HT1080 (cell line): ENCODE measurements at places on chromosomes 11 and 22. TPM values are rescaled to one million over a fixed set of nuclear protein-coding genes. Genes with fewer than 3 reads are reported as not detected.

The ARHGEF17 gene
- 8.2 and 8.8 TPM in 2 replicates for total RNA-seq

The DBX1 gene
- not detected in 2 replicates for total RNA-seq

The GAL3ST1 gene
- not detected in 2 replicates for total RNA-seq

The KDM4E gene
- not detected in 2 replicates for total RNA-seq

The RAG1 gene
- 0.17 and 0.19 TPM in 2 replicates for total RNA-seq

The PTDSS2 gene
- total RNA-seq = 24.7 and 29.7 TPM in 2 replicates

The MTA2 gene
- 179 and 193 TPM in 2 replicates for total RNA-seq

The TMEM80 gene
- total RNA-seq = 23.6 and 27.9 TPM in 2 replicates

The POU2AF1 gene
- total RNA-seq = not detected in 2 replicates

The ZFTA gene
- 14.9 and 18.6 TPM in 2 replicates for total RNA-seq

The AQP11 gene
- 0.43 and 0.48 TPM in 2 replicates for total RNA-seq

The FKBP2 gene
- total RNA-seq = 103 and 111 TPM in 2 replicates

The KRTAP5-8 gene
- total RNA-seq = not detected in 2 replicates

The LRRC51 gene
- total RNA-seq = 10.8 and 11.1 TPM in 2 replicates

The PIWIL4 gene
- total RNA-seq = 0.03 and 0.43 TPM in 2 replicates

The TEAD1 gene
- 60.5 and 74.3 TPM in 2 replicates for total RNA-seq

The VSIG2 gene
- total RNA-seq = not detected in 2 replicates

The RTN4R gene
- 2.7 and 4.9 TPM in 2 replicates for total RNA-seq

The MS4A6E gene
- not detected in 2 replicates for total RNA-seq

The ARSA gene
- total RNA-seq = 11.0 and 11.3 TPM in 2 replicates

The MPST gene
- 127 and 145 TPM in 2 replicates for total RNA-seq

The EXPH5 gene
- total RNA-seq = 1.2 and 1.7 TPM in 2 replicates

The YDJC gene
- total RNA-seq = 77.4 and 81.9 TPM in 2 replicates

The TMPRSS6 gene
- 0.11 TPM in 1 of 2 replicates, not detected in the other for total RNA-seq

The DRICH1 gene
- total RNA-seq = 0.18 TPM in 1 of 2 replicates, not detected in the other

The NXPE2 gene
- not detected in 2 replicates for total RNA-seq

The JAML gene
- not detected in 2 replicates for total RNA-seq

The MPPED1 gene
- total RNA-seq = not detected in 2 replicates

The FGF19 gene
- not detected in 2 replicates for total RNA-seq

The WBP2NL gene
- total RNA-seq = not detected in 2 replicates

The JAM3 gene
- 41.2 and 49.5 TPM in 2 replicates for total RNA-seq

The TREH gene
- not detected in 2 replicates for total RNA-seq

The PTPN5 gene
- total RNA-seq = not detected in 2 replicates

The CHADL gene
- not detected in 2 replicates for total RNA-seq

The CARS1 gene
- 83.1 and 91.5 TPM in 2 replicates for total RNA-seq

The KRTAP5-1 gene
- not detected in 2 replicates for total RNA-seq

The CNGA4 gene
- not detected in 2 replicates for total RNA-seq

The PDGFB gene
- 0.06 TPM in 1 of 2 replicates, not detected in the other for total RNA-seq

The PARVG gene
- total RNA-seq = 0.24 and 0.50 TPM in 2 replicates

The TCIRG1 gene
- 75.1 and 77.2 TPM in 2 replicates for total RNA-seq

The SMCO4 gene
- 18.8 and 42.6 TPM in 2 replicates for total RNA-seq

The MMP10 gene
- total RNA-seq = not detected in 2 replicates

The SPTBN2 gene
- total RNA-seq = 79.1 and 122 TPM in 2 replicates

The ARFIP2 gene
- total RNA-seq = 123 and 126 TPM in 2 replicates

The FOLR2 gene
- not detected in 2 replicates for total RNA-seq

The HPS4 gene
- total RNA-seq = 23.4 and 28.6 TPM in 2 replicates

The DEFB131B gene
- not detected in 2 replicates for total RNA-seq

The TMEM225 gene
- total RNA-seq = not detected in 2 replicates

The MS4A12 gene
- not detected in 2 replicates for total RNA-seq

The GSTT2B gene
- total RNA-seq = 3.5 and 6.3 TPM in 2 replicates

The NXPE1 gene
- total RNA-seq = not detected in 2 replicates

The CTTN gene
- total RNA-seq = 154 and 179 TPM in 2 replicates

The TENM4 gene
- 27.1 and 33.5 TPM in 2 replicates for total RNA-seq

The FAM181B gene
- total RNA-seq = not detected in 2 replicates

The CEP57 gene
- 27.0 and 32.8 TPM in 2 replicates for total RNA-seq
